ENCODE measurements at places on chromosomes 4 and X.

GRCh38 chr4:114043116-114043515 is 63.7 kb upstream of the ARSJ start:
- no peak for ATAC-seq

DNA sequence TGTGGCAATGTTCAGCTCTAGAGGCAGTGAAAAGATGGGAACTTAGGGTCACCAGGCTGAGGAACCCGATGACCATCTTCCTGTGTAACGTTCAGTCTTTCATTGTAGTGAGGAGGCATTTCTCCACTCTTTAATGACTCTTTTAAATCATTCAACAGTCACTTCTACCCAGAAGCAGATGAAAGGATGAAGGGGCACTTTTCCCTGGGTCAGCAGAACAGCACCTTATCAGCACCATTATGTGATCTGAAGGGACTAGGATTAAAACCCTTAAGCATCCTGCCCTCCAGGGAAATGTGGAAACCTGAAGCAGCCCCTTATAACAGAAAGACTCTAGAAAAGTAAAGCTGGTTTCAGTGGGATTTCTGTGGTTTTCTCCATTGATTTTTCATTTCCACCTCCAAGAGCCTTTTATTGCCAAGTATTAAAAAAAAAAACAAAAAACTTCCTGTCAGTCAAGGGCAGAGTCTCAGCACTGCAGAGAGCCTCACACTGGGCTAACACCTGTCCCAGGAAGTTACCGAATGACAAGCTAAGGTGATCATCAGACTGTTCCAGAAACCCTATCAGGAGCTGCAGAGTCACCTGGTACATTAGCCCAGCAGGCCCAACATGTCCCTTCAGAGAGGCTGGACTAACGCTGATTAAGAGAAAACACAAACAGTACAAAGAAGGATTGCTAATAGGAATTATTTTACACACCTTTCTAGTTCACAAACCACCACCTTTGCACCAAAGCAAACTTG is 185.9 kb downstream of the SHROOM3 start:
- ATAC-seq = no peak

DNA sequence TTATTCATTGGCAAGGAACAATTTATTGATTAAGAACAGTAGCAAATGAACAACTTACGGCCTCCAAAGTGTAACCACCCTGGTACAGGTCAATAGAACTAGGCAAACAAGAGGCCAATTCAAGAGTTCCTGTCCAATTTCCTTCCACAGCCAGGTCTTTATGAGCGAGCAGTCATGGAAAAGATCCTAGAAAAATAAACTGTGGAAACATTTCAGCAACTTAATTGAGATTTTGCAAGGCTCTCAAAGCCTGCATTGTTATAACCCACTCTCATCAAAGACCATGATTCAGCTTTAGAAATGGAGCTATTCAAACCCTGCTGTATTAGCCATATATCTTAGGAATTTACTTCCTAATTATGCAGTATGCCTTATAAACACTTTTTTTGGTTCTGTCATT is 43.6 kb downstream of the UNC5C start:
- no peak for ATAC-seq

DNA sequence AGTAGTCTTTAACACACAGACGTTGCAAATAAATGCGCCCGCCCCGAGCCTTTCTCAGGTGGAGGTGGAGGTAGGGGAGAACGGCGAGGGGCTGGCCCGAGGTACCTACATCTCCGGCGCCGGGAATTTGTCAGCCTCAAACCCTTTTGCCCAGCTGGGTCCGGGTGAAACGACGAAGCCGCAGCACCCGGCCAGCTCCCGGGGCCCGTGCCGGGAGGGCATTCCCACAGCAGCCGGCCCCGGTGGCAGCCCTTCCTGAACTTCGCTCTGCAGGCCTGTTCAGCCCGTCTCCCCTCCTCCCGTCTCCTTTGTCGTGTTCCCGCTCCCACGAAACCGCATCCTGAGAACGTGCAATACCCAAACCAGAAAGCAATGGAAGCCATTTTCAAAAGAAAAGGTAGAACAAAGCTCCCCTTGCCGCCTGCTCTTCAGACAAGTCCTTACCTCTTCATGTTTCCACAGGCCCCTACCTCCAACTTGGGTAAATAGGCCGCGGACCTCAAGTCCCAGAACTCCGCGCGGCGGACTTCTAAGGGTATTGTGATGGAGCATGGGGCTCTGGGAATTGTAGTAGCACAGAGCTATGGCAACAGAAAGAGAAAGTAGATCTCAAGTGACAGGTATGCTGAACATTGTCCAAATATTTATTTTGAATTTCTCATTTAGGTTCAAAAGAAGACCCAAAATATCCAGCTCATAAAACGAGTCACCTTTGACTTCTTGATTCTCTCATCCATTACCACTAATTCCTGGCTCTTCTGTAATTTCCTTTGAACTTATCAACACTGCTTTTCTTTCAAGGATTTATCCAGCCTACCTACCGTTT is at the start of gene RBM41:
TSS of gene RBM41 (minus strand) at position 501 of the 826 bp plus-strand sequence. CDS start at position 452, 49 bp downstream.
- ATAC-seq = peak; percentile 100

- no peak for ATAC-seq
Observed at GRCh38 chrX:15404401-15405096, 20.3 kb upstream of the VEGFD start.

DNA sequence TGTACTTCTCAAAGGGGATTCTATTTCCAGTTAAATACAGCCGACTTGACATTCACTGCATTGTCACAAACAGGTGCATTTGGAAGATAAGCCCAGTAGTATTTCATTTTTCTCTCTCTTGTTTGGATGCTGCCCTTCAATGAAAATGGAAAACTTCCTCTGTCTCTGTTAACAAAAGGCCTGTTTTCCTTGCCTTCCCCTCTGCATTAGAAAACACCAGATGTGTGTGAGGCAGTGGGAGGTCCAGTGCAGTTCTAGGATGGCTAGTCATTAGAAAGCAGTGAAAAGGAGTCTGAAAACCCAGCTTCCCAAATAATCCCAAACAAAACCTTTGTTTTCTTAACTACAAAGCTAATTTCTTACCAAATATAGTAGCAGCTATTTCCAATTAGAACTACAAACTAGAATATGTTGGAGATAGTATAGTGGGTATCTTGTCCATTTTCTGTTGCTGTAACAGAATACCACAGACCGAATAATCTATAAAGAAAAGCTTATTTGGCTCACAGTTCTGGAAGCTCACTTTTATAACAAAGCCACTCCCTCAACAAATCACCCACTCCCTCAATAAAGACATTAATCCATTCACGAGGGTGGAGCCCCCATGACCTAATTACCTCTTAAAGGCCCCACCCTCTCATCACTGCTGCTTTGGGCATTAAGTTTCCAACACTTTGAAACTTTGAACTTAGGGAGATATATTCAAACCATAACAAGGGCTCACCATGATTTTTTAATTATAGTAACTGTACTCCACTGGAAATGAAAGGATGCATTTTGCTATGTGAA is 452.1 kb upstream of the RPS6KA3 start:
- no peak for ATAC-seq

DNA sequence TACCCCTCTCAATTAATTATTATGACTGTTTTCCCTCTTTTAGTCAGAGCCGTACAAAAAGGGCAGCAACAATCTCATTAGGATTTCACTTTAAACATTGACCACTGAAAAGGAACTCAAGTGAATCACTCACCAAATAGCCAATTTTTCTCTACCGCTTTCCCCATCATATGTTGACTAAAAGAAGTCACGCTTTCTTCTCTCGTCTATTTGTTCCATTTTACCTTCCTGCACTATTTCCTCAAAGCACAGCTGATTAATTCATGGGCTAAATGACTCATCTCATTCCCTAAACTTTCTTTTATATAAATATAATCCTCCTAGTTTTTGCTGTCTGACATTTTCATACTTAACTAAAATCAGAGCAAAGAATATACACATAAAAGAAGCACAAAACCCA is 8.2 kb downstream of the MID1 start:
- ATAC-seq = no peak

DNA sequence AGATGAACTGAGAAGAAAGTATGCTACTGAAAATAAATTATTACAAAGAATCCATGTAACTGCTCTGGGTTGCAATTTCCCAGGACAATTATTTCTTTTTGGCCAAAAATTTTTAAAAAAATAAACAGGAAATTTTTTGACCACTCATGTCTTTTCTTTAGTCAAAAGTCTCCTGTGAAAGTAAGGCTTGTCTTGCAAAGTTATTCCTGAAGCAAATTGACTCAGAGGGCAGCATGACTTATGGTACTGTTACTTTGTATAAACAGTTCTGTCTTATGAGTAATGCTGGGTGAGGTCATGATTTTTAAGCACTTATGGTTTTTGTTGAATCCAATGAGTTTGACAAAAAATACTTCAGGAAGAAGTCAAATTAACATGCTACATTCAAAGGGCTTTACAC is 292.8 kb upstream of the ARSJ start:
- ATAC-seq = no peak

- peak; percentile 66 for ATAC-seq
Observed at GRCh38 chrX:21658152-21658737, at the start of gene KLHL34. KLHL34 (minus strand) TSS chrX:21658330; CDS start chrX:21657788, 542 bp downstream.

- peak; percentile 30 for ATAC-seq
Observed at GRCh38 chr4:56976837-56977320, 527 bp downstream of the NOA1 start.

DNA sequence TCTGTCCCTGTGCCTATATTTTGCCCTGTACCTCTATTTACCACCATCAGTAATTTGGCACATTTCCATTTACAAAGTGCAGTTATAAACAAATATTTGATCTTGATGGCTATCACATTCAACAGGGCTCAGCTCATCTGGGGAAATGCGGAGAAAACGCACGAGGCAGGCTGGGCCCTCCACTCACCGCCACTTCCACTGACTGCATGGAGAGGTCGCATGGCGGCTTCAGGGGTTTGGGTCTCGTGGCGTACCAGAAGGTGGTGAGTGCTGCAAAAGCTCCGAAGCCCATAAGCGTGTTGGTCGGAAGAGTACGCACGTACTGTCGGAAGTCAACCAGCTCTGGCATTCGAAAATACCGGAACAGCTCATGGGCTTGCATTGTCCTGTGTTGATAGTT is 22.6 kb downstream of the ACSL1 start:
- no peak for ATAC-seq

GRCh38 chrX:65602221-65602560 is 65.3 kb upstream of the MSN start:
- ATAC-seq = no peak

GRCh38 chr4:114250439-114250891 is 271.0 kb upstream of the ARSJ start:
- ATAC-seq = no peak

- no peak for ATAC-seq
Observed at GRCh38 chr4:84051089-84051488, 448.0 kb downstream of the NKX6-1 start.

DNA sequence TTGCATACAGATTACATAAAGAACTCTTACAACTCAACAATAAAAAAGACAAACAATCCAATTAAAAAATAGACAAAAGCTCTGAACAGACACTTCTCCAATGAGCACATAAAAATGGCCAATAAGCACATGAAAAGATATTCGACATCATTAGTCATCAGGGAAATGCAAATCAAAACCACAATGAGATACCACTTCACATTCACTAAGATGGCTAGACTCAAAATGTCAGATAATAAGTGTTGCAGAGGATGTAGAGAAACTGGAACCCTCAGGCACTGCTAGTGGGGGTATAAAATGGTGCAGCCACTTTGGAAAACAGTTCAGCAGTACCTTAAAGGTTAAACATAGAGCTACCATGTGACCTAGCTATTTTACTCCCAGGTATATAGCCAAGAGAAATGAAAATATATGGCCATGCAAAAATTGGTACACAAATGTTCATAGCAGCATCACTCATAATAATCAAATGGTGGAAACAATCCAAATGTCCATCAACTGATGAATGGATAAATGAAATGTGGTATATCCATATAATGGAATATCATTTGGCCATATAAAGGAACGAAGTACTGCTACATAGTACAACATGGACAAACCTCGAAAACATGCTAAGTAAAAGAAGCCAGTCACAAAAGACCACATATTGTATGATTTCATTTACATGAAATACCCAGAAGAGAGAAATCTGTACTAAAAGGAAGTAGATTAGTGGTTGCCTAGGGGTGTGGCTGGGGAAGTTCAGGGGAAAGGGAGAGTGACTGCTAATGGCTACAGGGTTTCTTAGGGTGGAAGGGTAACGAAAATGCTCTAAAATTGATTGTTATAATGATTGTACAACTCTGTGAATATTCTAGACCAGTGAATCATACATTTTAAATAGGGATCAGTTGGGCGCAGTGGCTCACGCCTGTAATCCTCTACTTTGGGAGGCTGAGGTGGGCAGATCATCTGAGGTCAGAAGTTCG is 29.4 kb downstream of the SASH3 start:
- ATAC-seq = peak; percentile 82

- ATAC-seq = no peak
Observed at GRCh38 chr4:37988670-37989069, 28.5 kb downstream of the PTTG2 start.

GRCh38 chrX:5857232-5857631 is 371.4 kb downstream of the NLGN4X start:
- ATAC-seq = no peak

DNA sequence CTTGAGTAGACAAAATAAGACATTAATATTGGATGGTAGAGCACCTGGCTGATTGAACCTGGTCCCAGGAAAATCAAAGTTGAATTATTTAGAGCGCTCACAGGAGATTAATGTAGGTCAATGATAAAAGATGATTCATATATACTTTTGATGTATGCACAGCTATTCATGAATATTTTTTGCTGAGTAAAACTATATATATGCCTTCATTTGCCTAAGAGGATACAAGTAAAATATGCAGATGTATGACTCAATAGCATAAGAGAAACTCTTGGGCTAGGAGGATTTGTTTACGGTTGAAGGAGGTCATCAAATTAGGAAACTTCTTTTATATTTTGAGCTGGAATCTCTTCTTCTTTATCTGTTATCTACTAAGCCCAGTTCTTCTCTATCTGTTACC is 202.7 kb upstream of the HS3ST1 start:
- no peak for ATAC-seq

DNA sequence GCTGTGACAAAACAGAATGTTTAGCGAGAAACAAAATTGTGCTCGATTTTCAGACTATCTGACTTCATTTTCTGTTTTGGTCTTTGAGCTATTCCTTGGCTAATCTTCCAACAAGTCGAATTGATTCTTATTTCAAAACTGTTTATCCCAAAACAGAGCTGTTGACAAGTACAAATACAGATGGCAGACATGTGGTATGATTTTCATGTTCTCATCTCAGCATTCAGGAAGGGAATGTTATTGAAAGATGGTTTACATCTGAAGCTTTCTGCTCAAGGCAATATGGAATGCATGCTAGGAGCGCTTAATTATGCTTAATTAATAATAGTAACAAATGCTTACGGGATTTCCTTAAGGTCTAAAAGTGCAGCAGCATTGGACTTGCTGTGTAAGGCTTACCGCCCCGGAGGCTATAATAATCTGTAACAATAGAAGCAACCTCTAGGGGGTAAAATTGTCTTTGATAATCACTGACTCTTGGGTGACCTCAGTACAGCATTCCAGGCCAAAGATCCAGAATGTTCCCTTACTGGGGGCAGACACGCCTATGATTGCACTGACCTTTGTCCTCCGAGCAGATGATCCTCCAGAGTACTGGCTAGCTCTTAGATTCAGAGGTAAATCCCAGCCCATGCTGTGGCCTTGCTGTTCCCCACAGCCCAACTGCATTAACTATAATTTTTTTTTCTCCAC is 16.4 kb downstream of the LSM6 start:
- ATAC-seq = no peak

All from activated CD4-positive, CD25-positive, alpha-beta regulatory T cell treated with anti-CD3 and anti-CD28 coated beads, Interleukin-2, amount 50 U/mL, for 24 hours (primary cell).